ENCODE measurements at places on chromosomes 7 and 10.

- DNase-seq = no peak
Measured at GRCh38 chr7:11175371-11175770, 201.7 kb downstream of the PHF14 start.

GRCh38 chr7:134885967-134886352 lies 100.3 kb upstream of the AGBL3 start:
- no peak for DNase-seq

- peak; percentile 64 for DNase-seq
Measured at GRCh38 chr7:36286226-36286625, 103.4 kb upstream of the ANLN start.

- DNase-seq = no peak
Measured at GRCh38 chr10:30897048-30897447, 134.6 kb downstream of the ZNF438 start.

GRCh38 chr10:93065675-93066543 lies 5.3 kb downstream of the CYP26C1 start:
- no peak for DNase-seq

- DNase-seq = no peak
Measured at GRCh38 chr10:123409426-123409825, 255.2 kb downstream of the BUB3 start.

DNA sequence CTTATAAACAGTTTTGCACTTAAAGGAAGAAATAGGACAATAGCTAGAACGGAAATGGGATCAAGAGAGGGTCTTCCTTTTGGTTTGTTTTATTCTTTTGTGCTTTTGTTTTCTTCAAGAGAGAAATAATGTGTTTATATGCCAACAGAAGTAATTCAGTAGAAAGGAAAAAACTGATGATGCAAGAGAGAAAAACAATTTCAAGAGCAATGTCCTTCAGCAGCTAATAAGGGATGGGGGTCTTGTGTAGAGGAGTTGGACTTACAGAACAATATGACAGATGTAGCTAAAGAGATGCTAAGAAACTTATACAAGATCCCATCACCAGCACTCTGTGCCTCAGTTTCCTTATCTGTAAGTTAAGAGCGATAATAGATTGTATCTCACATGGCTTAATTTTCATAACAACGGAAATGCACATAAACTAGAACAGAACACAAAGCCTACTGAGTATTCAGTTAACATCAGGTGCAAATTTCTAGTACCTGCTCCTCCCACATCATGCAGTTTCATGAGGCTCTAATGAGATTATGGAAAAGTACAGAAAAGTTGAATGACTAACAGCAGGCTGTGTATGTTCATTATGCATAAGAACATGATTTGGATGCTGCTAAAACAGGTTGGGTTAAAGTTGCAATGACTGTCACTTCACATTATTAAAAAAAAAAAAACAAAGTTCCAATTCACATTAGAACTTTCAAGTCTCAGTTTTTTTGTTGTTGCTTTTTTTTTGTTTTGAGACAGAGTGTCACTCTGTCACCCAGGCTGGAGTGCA lies 17.2 kb downstream of the HERPUD2 start:
- DNase-seq = no peak

- no peak for DNase-seq
Measured at GRCh38 chr10:60237977-60238758, 151.5 kb downstream of the ANK3 start.
